ENCODE measurements at places on chromosomes 13 and 19.
A peak's percentile ranks its signal among the peaks of the same experiment; 100 is the strongest.

DNA sequence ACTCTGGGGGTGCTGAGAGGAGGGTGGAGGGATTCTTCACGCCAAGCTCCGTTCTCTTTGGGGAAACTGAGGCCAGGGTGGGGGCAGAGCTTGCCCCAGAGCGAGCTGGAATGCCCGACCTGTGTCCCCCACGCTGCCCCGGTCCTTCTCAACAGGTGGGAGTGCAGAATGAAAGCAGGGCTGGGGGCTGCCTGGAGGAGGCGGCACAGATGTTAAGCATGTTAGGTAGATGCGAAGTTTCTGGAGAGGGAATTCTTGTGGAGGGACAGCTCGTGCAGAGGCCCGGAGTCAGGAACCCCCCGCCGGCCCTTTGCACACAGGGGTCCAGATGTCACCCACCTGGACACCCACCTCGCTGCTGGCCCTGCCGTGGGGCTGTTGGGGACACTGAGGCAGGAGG lies 9.0 kb downstream of the EFNA2 start:
- DNase-seq: no peak

DNA sequence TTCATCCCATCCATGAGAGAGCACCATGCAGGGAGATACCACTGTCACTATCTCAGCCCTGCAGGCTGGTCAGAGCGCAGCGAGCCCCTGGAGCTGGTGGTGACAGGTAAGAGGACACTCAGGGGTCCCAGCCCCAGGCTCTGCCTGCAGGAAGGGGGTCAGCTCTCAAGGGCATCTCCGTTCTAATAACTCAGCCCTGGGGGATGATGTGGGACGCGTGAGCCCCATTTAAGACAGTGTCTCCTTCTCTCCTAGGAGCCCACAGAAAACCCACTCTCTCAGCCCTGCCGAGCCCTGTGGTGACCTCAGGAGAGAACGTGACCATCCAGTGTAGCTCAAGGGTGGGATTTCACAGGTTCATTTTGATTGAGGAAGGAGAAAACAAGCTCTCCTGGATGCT lies 15.5 kb upstream of the KIR3DL3 start:
- no peak for DNase-seq

- DNase-seq: no peak
These were observed 240.4 kb upstream of the SOX21 start for GRCh38 chr13:94952787-94953186.

GRCh38 chr13:36526897-36527296 lies 94.6 kb downstream of the CCNA1 start:
- no peak for DNase-seq

DNA sequence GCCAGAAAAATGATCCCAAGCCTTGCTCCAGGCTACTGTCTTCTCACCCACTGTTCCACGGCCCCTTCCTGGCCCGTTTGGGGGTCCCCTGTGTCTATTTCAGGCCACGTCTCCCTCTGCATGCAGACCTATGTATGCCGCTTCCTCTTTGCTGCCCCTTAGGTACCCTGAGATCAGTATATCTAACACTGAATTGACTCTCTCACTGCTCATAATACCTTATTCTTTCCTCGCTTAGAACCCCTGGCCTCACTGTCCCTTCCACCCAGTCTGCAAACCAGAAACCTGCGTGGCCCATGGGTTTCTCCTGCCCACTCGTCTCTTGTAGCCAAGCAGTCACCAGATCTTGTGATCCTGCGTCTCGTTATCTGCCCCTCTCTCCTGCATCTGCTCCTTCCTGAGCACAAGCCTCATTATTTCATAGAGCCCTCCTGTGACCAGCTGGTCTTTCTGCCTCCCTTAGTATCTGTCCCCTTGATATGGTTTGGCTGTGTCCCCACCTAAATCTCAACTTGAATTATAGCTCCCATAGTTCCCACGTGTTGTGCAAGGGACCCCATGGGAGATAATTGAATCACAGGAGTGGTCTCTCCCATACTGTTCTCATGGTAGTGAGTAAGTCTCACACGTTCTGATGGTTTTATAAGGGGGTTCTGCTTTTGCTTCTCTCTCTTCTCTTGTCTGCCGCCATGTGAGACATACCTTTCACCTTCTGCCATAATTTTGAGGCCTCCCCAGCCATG lies 109.0 kb upstream of the RNF113B start:
- DNase-seq: no peak

- no peak for DNase-seq
These were observed 152.5 kb upstream of the SOX1 start for GRCh38 chr13:111914241-111915103.

- DNase-seq: no peak
These were observed 7.6 kb upstream of the ZSCAN22 start for GRCh38 chr19:58319241-58319640.

DNA sequence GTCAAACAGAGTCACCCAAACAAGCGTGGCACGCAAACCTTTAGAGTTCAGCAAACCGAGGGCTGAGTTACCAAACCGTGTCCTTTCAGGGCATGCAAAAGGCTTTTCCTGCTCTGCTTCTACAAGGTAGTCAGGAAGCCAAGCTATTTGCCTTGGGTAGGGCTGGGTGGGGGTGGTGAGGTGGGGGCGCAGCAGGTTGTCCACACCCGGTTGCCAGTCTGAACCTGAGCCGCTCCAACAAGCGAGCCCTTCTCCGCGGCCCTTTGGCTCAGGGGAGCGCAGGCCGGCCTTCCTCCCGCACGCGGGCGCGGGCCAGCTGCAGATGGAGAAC lies 347 bp upstream of the CLDN10 start:
- no peak for DNase-seq

GRCh38 chr19:2426611-2427428 lies 566 bp downstream of the TIMM13 start:
- peak; percentile 71 for DNase-seq

DNA sequence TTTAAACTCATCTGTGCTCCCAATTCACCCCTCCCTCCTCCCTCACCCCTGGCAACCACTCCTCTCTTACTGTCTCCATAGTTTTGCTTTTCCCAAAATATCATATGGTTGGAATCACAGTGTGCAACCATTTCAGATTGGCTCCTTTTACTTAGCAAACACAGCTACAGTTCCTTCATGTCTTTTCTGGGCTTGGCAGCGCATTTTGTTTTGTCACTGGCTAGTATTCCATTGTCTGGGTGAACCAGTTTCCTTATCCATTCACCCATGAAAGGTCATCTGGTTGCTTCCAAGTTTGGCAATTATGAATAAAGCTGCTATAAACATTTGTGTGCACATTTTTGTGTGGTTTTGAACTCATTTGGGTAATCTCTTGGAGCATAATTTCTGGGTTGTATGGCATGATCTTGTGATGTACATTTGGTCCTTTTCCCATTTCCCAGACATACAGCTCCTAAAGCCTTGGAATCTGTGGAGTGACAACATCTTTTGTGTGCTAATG lies 23.9 kb upstream of the GAS6 start:
- no peak for DNase-seq

GRCh38 chr19:28019901-28020300 lies 1193.0 kb downstream of the UQCRFS1 start:
- no peak for DNase-seq

- DNase-seq: no peak
These were observed 4.8 kb downstream of the KLK7 start for GRCh38 chr19:50978772-50979390.

GRCh38 chr13:30049692-30050091 lies 199.3 kb upstream of the UBL3 start:
- DNase-seq: peak; percentile 2

- DNase-seq: no peak
These were observed 581 bp downstream of the RPL18 start for GRCh38 chr19:48618278-48618915.

DNA sequence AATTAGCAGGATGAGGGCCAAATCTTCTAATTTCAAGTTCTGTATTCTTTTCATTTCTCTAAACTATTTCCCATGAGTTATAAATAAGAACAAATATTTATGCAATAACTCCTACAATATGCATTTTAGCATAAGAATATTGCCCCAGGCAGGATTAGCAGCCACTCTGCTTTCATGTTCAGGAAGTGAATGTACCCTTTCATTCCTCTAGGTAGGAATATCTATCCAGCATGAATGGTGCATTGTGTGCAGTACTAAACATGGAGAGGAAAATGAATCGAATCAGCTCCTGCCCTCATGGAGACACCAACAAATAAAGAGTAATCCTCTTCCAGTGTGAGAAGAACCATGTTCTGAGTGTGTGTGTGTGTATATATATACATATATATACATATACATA lies 41.0 kb downstream of the LHFPL6 start:
- DNase-seq: no peak

GRCh38 chr13:102405499-102406100 lies 3.8 kb upstream of the FGF14 start:
- DNase-seq: no peak

DNA sequence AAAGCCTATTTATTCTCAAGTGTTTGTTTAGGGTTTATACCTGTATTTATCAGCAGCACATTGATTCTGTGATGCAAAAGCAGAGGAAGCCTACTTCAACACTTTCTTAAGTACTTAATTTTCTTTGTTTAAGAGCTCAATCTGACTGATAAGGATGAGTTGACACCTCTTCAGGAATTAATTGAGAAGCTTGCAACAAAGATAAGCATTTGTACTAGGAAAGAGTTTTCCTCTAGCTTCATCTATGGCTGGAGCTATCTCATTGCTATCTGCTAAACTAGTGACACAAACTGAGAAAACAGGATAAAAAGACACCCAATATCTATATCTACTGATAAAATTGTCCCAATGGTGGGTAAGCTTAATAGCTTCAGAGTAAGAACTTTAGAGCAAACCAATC lies 170.1 kb upstream of the SLITRK6 start:
- DNase-seq: no peak

GRCh38 chr19:6534451-6535093 lies 3.7 kb downstream of the TNFSF9 start:
- DNase-seq: no peak

DNA sequence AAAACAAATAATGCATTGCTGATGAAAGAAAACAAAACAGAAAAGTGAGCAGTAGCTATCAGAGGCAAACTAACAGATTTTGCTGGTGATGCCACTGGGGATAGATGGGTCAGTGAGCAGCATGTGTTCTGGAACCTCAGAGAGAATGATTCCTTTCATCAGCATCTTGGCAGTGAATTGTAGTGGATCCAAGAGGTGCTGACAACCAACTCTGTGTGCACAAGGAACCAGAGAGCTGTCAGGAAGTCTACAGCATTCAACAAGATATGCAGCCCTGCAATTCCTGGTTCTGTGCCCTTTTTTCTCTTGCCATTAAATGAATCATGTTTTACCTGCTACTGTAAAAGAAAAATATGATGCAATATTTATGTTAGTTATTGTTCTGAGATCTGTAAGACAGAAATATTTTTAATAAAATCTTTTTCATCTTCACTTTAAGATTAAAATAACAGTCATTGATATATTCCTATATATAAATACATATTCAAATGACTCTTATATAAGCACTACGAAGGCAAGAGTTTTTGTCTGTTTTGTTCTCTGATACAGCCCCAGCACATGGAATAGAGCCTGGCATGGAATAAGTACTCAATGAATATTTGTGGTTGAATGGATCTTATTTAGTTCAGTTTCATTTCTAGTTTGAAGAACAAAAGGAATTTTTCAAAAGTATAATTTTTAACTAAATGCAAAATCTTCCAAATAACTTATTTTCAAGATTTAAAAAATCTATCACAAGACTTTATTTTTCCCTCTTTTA lies 80.8 kb downstream of the FREM2 start:
- DNase-seq: no peak

- peak; percentile 66 for DNase-seq
These were observed 17.2 kb upstream of the CFAP97D2 start for GRCh38 chr13:114161644-114162532.

- DNase-seq: no peak
These were observed 19.6 kb downstream of the ALG5 start for GRCh38 chr13:36979361-36980050.

DNA sequence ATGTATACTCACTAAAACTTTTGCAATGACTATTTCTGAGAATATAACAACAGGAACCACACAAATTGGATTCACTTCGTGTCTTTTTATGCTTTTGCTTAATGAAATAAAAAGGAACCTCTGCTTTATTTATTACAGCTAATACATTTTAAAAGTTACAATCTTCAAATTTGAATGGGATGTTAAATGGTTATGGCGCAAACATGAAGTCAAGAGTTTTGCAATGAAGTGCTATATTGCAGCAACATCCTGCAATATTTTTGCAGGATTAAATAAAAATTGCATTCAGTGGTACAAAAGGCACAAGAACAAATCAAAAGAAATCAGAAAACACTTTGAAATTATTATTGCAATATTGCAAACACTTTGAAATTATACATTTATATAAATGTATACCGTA lies 1519.0 kb upstream of the MIR17HG start:
- no peak for DNase-seq

DNA sequence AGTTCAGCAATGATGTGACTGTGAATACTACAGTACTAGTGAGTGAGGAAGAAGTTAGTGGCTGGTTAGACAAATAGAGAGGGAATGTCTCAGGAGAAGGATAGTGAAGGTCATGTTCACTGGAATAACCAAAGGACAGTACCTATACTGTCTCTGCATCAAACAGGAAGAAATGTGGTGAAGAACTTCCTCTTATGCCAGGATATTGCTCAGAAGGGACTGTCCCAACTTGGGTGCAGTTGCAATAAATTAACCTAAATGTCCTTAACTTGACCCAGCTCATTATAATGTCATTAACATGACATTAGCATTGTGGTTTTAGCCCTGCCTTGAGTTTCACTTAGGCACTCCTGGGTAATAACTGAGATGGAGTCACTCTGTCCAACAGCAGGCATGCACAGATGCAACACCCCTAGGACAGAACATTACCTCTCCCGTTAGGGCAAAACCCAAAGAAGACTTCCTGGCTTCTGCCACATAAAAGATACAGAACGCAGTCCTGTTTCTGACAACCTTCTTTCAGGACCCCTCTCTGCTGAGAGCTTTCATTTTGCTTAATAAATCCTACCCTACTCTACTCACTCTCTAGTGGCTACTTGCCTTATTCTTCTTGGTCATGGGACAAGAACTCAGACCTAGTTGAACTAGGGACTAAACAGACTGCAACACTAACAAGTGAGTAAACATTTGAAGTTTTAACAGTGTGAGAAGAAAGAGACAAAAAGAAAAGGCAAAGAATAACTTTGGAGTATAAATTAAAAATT lies 1591.6 kb upstream of the MIR17HG start:
- no peak for DNase-seq

- DNase-seq: peak; percentile 77
These were observed at the start of gene DPF1 for GRCh38 chr19:38224014-38224862. Gene DPF1 (minus strand): TSS chr19:38224222. CDS start chr19:38224142, 80 bp downstream.

DNA sequence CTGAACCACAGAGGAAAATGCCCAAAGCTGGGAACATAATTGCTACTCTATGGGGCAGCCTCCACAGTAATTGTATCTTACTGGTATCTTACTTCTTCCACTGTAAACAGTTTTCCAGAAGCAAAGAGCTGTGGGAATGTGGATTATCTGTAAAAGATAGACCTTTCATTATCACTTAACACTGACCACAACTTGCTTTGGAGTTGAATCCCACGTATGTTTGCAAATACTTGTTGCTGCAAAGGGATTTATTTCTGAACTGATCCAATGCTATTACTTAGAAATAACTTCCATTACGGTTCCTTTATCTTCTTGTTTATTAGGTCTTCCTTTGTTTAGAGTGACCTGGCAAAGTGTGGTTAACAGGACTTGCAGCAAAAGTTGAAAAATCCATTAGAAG lies 218.1 kb downstream of the KCTD12 start:
- DNase-seq: no peak

GRCh38 chr19:45395821-45396617 lies 8.8 kb downstream of the PPP1R13L start:
- no peak for DNase-seq

GRCh38 chr19:41330481-41330880 lies 20.5 kb downstream of the CCDC97 start:
- no peak for DNase-seq

- DNase-seq: no peak
These were observed 5.3 kb downstream of the SBNO2 start for GRCh38 chr19:1168572-1169410.
